ENCODE measurements at places on chromosomes 6 and 20.

GRCh38 chr6:112149719-112150263 is 62.4 kb downstream of the FAM229B start:
- DNase-seq, result peak; percentile 57

DNA sequence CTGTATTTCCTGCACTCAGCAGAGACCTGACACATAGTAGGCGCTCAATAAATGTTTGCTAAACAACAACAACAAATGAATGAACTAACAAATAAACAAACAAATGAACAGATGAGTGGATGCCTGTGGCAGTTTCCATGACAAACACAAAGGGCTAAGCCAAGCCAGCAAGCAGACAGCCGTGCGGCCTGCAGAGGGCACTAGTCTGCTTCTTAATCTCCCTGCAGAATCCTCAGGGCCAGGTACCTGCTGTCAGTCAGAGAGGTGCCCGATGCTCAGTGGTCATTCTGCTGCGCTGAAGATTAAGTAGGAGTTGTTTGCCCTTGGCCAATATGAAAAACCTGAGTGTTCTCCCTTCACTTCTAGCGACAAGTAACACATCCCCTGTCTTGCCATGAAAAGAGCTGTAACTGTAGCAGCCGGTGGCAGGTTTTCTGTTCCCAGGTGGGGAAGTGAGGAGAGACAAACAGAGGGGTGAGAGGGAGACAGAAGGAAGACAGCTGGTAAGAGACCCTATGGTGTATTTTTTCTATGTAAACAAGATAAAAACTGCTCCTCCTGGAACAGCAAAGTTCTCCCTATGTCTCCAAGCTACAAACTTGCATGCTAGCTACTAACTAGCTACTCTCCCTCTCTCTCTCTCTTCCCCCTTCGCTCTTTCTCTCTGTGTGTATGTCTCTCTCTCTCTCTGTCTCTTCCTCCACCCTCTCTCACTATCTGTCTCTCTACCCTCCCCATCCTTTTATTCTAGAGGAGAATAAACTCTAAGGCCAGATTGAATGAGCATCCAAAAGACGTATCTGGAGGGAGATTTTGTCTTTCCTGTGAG is at the start of gene MC3R:
TSS of gene MC3R (plus strand) at position 779 of the 829 bp plus-strand sequence. CDS start 112 bp downstream, outside the sequence.
- peak; percentile 31 for DNase-seq

DNA sequence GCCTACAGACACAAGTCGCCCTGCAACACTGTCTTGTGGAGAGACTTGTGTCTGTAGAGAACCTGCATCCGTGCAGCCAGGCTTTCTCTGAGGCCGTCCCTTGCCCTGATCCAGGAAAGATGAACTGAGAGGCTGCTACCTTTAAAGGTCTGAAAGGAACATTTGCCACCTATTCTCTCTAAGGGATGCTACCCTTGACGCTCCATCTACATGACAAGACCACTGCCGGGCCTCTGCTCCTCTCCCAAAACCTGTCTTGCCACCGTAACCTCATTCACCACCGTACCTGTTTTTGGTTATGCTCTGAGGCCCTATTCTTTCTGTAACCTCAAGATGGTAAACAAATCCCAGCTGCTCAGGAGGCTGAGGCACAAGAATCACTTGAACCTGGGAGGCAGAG is 73.9 kb downstream of the FOXF2 start:
- DNase-seq, result no peak

GRCh38 chr6:113679051-113679450 is 178.1 kb upstream of the MARCKS start:
- no peak for DNase-seq

GRCh38 chr6:159646733-159647132 is 46.3 kb downstream of the SOD2 start:
- DNase-seq, result peak; percentile 7

DNA sequence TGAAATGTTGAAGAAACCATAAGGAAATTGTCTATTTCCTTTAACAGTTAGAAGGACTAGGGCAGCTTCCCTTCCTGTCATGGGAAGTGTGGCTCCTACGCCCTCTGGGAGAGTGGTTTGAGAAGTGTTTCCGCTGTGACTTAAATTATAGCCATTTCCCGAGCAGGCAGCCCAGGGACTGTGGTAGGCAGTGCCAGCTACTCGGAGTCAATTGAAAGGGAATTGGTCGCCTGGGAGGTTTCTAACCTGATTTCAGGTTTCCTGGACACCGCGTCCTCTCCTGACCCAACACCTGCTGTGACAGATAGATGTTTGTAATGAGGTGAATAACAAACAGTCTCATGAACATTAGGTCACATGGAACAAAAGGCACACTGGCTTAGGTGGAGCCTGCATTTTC is 256.1 kb upstream of the PLCB4 start:
- no peak for DNase-seq

DNA sequence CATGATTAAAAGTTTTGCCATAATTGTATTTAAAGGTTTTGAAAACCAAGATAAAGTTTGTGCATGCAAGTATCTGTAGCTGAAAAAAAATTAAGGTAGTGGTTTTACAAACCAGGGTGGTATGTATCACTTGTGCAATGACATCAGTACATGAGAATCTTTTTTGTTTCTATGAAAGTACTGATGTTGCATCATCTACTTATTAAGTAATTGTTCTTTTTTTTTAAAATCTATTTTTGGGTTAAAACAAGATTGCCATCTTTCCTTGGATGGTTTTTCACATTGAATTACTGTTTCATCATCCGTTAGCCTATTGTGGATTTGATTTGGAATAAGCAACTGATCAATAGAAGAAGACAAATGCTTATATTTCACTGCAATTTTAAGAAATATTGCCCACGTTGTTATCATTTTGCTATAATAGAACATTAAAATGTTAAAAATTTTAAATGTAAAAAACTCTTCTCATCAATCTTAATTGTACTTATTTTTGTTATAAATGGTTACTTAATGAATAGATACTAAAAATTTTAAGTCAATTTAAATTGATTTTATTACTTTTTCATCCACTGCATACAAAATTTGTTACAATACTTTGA is 39.8 kb upstream of the TAGAP start:
- DNase-seq, result no peak

GRCh38 chr20:57968120-57968519 is 258.3 kb upstream of the PMEPA1 start:
- DNase-seq, result no peak

DNA sequence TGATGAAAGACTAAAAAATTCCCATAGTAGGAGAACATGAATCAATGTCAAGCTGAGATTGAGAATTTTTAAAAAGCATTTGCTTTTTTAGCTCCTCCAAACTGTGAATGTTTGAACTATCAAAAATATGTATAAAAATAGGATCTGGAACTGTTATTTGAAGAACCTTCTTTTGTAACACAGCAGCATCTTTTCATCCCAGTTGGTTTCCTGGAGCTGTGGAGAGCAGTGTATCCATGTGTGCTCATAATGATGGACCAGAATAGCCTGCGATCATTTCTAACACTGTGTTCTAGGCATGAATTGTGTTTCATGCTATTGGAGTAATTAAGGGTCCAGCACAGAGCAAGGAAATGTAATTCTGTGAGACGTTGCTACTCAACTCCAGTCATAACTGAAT is 22.1 kb downstream of the MRAP2 start:
- DNase-seq, result no peak

DNA sequence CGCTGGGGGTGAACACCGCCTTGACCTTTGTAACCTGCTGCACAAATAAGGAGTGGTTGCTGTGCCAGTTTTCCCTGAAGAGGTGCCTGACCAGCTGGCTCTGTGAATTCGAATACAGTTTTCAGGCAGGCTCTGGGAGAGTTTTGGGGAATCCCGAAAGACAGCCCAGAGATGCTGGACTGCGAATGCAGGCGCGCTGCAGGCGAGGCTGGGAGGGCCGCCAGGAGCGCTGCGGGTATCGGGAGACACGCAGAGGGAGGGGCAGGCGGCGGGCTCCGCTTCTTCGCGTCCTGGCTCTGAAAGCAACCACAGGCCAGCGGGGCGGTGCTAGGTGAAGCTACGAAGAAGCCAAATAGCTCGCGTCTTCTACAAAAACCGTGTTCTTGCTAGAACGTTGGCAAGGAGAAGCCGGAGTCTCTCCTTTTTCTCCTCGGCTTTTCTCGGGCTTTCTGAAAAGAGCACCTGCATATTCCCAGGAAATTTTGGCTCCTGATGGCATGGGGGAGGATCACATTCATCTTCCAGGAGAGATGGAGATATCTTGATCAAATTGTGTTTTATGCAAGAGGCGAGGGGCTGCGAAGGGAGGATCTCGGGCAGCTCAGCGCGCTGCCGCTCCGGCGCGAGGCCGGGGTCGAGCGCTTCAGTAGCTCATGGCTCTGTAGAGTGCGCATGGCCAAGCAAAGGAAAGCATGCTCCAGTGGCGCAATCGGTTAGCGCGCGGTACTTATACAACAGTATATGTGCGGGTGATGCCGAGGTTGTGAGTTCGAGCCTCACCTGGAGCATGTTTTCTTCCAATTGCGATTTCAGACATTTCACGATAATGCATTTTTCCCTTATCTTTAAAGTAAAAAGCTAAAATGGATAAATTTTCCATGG is 158.1 kb upstream of the ZNF184 start:
- peak; percentile 44 for DNase-seq

- DNase-seq, result no peak
Observed at GRCh38 chr6:53504512-53504911, 40.4 kb downstream of the GCLC start.

DNA sequence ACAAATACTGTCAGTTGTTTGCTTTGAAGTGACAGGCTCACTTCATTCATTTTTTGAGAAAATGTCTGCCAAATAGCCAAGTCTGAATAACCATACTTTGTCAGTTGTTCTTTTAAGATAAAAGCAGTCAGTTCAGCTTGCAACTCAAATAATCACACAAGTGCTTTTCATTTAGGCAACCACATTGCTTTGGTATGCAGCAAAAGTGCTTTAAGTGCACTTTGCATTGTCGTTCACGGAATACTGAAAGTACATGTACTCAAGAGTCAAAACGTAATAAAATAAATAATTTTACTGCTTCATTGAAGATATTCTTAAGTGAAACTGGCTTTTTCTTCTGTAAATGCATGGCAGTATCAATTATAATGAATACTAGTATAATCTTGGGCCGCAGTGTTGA is 107.2 kb downstream of the MMS22L start:
- DNase-seq, result no peak

DNA sequence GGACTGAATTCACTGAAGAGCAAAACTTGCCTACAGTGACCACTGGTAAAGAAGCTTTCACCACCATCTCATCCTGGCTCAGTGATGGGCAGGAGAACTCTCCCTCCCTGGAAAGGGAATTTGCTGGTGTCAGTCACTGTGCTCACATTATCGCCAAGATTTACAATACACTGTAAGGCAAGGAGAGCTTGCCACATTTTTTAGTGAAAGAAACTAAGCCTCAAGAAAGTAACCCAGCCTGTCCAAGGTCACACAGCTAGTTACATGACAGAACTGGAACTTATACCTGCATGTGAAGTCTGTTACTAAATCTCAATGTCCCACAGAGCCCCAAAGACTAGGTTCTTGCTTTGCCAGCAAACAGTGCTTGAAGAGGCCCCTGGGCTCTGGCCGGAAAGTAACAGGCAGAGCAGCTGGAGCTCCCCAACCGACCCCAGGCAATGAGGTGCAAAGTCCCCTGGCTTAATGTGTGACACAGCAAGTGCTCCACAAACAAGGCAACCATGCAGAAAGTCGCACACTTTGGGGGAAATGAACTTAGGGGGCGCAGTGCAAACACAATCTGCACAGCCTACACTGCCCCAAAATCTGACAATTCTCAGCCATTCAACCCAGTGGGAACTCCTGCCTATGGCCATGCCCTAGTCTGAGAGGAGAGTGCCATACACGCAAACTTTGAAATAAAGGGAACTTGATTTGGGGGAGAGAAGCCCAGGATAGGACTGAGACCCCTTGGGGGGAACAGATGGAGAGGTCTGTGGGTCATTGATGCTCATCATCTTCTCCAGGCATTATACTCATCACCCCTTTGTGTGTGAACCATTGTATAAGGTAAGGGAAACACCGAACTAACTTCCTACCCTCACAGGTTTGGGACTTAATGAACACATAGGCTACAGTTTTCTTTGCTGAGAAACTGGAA is 1.9 kb downstream of the BCL2L1 start:
- no peak for DNase-seq

DNA sequence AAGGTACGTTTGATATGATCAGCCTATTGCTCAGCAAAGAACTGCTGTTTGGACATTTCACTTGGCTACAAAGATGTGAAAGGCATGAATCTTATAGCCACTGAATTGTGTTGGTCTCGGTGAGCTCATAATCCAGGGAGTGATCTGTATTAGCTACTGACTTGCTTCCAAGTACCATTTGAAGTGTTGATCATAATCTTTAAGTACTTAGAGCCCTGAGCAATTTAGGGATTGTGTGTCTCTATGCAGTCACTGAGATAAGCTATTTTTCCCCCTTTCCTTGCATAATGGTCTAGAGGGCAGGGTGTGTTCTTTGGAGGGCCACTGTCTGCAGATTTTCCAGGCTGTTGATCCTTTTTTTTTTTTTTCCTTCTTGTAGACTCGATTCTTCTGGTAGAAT is 393.6 kb downstream of the ESR1 start:
- DNase-seq, result no peak

DNA sequence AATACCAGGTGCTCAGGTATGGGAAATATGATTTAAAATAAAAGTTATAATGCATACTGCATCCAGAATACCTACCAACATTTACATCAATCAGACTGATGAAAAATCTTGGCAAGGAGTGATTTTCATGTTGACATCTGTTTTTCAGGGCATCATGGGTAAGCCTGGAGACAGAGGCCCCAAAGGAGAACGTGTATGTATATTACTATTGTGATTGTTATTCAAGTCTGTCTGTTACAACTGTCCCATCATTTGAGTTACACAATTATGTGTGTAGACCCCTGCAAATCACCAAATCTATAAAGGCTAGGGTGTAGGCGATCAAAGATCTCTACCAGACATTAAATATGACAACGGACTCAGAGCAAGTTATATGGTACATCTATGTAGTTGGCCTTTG is 118.2 kb downstream of the COL9A1 start:
- no peak for DNase-seq

GRCh38 chr6:154426997-154427396 is 70.4 kb upstream of the IPCEF1 start:
- no peak for DNase-seq

GRCh38 chr20:35954907-35955251 is 577 bp upstream of the SCAND1 start:
- no peak for DNase-seq

DNA sequence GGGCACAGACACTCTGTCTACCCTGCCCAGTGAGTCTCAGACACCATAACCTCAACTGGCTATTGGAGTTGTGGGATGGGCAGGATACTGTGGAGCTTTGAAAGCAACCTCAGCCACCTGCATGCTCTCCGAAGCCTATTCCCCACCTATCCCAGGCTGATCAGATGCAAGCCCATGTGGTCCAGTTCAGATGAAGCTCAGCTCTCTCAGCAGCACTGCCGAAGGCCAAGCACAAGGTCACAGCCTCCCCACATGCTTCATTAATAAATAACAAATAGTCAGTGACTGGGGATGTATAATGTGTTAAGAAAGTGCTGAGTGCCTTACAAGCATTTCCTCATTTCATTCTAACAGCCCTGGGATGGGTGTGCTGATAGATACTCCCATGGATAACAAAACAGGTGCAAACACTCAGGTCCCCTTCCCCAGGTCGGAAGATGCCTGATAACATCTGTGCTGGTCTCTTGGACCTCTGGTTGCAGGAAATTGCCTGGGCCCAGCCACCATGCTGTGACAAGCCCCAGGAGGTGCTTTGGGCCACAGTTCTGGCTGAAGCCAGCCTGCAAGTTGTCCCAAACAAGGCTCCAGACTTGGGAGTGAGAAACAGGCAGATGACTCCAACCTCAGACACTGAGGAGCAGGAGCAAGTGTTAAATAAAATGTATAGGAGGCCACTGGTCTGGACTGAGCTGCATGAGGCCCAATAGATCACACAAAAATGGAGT is 3.7 kb downstream of the ACSS1 start:
- no peak for DNase-seq

GRCh38 chr20:31605902-31606803 is 1.1 kb downstream of the ID1 start:
- DNase-seq, result no peak

Measured in renal pelvis (tissue), 12 donors.